ENCODE measurements at places on chromosomes 11 and 22. TPM values are rescaled to one million over a fixed set of nuclear protein-coding genes. Genes with fewer than 3 reads are reported as not detected.
A peak's percentile ranks its signal among the peaks of the same experiment; 100 is the strongest.

DNA sequence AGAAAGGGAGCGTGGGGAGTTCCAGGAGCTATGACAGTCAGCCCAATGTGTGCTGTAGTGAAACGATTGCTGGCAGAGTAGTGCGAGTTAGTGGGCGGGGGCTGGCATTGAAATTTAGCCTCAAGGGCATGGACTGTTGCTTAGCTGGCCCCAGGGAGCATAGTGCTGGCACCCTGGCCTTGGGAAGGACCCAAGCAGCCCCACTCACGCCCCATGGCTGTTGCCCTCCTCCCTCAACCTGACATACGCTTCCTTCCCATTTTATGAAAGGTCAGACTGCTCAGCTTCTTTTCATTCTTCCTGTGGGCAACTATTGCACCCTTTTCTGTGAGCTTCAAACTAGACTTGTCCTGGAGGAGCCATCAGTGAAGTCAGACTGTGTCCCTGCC lies 52.0 kb upstream of the SUSD2 start:
- DNase-seq, result peak; percentile 52
- peaks cover 35% of the 10 kb centered on the region for H3K36me3 ChIP-seq
- no peaks in the 10 kb centered on the region for H3K27me3 ChIP-seq

DNA sequence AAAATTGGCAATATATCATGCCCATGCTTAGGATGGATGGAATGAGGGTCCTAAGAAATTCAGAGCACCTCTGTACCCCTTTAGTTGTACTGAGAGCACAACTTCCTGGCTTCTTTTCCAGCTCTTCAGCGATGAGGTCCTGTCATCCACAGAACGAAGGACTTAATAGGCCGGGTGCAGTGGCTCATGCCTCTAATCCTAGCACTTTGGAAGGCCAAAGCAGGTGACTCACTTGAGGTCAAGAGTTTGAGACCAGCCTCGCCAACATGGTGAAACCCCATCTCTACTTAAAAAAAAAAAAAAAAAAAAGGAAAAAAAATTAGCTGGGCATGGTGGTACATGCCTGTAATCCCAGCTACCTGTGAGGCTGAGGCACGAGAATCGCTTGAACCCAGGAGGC lies 125.3 kb upstream of the BMAL1 start:
- no peak overlapping the region for H3K4me3 ChIP-seq
- H3K27ac ChIP-seq, result no peak overlapping the region
- no peaks in the 10 kb centered on the region for H3K27me3 ChIP-seq
- H3K36me3 ChIP-seq, result no peaks in the 10 kb centered on the region

DNA sequence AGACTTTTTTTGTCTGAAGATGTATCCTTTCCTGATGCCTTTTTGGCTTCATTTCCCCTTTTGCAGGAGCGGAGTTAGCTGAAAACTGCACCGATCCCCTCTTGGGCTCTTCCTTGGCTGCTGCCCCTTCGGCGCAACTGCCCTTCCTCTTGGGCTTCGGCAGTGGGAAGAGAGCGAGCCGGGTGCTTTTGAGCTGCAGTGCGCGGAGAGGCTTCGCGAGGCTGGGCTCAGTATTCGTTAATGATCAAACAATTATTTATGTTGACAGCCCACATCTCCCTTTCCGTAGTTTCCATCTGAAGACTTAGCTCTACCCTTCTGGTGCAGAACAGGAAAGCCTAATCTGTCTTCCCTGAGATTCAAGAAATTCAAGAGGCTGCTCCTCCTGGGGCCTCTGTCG lies 170.8 kb downstream of the CSNK2A3 start:
- H3K4me3 ChIP-seq, result no peak overlapping the region
- DNase-seq, result no peak
- no peaks in the 10 kb centered on the region for H3K4me1 ChIP-seq
- no peak overlapping the region for H3K27ac ChIP-seq

DNA sequence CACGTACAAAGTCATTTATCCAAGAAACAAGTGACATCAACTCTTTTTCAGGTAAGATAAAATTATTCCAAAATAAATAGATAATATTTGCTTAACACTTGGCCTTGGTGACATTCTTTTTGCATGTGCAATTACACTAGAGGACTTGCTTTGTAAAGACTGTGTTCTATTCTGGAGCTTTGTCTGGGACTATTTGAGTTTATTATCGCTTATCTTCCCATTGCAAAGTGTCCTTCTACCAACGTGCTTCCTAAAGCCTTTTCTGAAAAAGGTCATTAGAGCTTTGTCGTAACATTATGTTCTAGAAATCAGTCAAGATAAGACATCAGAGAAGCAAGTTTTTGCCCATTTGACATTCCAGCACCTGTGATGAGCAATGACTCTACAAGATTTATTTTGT lies 78.3 kb upstream of the MYO18B start:
- H3K27ac ChIP-seq, result no peak overlapping the region
- no peak overlapping the region for H3K4me3 ChIP-seq
- H3K36me3 ChIP-seq, result no peaks in the 10 kb centered on the region
- H3K4me1 ChIP-seq, result peaks cover 38% of the 10 kb centered on the region

DNA sequence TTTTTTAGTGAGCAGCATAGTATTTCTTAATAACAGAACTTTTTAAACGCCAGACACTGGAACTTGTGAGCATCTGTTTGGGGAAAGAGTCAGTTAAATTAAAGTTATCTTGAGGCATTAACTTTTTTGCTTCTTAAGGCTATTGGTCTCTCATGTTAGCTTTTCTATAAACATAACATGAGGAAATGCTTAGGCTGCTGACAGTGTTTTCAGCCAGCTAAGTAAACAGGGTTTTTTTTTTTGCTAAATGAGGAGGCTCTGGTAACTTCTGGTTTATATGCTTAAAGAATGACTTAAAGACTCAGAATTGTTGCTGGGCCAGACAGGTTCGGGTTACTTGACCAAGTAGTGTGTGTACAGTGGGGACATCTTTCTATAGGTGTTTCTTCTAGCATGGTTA lies 95.8 kb upstream of the ALKBH3 start:
- no peaks in the 10 kb centered on the region for H3K4me1 ChIP-seq
- no peak overlapping the region for H3K27ac ChIP-seq
- no peaks in the 10 kb centered on the region for H3K36me3 ChIP-seq
- H3K27me3 ChIP-seq, result no peaks in the 10 kb centered on the region
- DNase-seq, result no peak
- H3K4me3 ChIP-seq, result no peak overlapping the region

- H3K4me3 ChIP-seq, result no peak overlapping the region
- H3K27ac ChIP-seq, result no peak overlapping the region
- H3K4me1 ChIP-seq, result peaks cover 5% of the 10 kb centered on the region
- no peaks in the 10 kb centered on the region for H3K27me3 ChIP-seq
- DNase-seq, result peak; percentile 25
- H3K36me3 ChIP-seq, result no peaks in the 10 kb centered on the region
These were observed 240.3 kb downstream of the BRD1 start for GRCh38 chr22:49587421-49587820.

- DNase-seq, result no peak
- no peaks in the 10 kb centered on the region for H3K4me1 ChIP-seq
- H3K27ac ChIP-seq, result no peak overlapping the region
- no peaks in the 10 kb centered on the region for H3K27me3 ChIP-seq
- no peak overlapping the region for H3K4me3 ChIP-seq
- H3K36me3 ChIP-seq, result no peaks in the 10 kb centered on the region
These were observed 574.8 kb downstream of the JRKL start for GRCh38 chr11:96964661-96965060.

DNA sequence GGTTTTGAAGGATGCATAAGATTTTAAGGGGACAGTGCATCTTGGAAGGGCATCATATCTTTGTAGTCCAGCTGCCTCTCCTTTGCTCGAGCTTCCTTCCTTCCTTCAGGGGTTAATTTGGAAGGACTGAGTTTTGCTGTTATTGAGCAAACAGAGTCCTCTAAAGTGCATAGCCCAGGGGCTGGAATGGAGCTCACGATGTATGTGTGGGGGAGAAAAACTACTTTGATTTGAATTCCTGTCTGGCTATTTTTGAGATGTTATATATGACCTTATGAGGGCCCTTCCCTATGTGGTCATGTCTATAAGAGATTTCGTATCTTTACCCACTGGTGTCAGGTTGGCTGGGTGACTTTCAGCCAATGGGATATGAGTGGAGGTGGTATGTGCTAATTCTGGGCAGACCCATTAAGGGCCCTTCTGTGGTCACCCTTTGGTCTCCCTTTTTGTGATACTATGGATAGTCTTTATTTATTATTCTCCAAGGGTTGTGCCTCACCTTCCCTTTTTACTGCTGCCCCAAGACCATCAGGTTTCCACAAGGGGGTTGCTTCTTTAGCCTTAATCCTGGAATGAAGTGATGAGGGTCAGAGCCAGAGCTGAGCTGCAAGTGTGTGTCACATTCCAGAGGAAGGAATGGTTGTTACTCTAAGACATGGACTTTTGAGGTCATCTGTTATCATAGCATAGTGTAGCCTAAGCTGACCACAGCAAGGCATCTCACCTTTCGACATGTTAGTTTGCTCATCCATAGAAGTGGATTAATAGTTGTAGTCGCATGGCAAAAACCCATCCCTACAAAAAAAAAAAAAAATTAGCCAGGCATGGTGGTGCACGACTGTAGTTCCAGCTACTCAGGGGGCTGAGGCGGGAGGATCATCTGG lies 54.6 kb downstream of the LRRC74B start:
- DNase-seq, result no peak
- no peak overlapping the region for H3K27ac ChIP-seq
- peaks cover 5% of the 10 kb centered on the region for H3K4me1 ChIP-seq
- H3K27me3 ChIP-seq, result peaks cover 11% of the 10 kb centered on the region
- no peak overlapping the region for H3K4me3 ChIP-seq

DNA sequence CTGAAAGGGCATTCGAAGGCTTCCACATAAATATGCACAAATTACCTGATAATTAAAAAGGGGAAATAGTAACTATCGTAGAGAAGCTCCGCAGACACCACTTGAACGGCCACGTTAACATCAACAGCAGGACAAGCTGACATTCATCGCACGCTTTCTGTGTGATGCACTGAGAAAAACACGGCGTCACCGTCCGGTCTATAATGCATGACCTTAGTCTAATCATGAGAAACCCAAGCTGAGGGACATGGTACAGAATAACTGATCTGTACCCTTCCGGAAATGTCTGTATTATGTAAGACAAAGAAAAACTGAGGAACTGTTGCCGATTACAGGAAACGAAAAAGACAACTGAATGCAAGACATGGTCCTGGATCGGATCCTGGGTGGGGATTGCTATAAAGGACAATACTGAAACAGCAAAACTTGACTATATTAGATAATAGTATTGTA lies 678 bp upstream of the RANGAP1 start:
- DNase-seq, result no peak
- peaks cover 43% of the 10 kb centered on the region for H3K4me1 ChIP-seq
- H3K27ac ChIP-seq, result peak overlapping the region; percentile 85
- peak overlapping the region; percentile 100 for H3K4me3 ChIP-seq
- no peaks in the 10 kb centered on the region for H3K27me3 ChIP-seq

DNA sequence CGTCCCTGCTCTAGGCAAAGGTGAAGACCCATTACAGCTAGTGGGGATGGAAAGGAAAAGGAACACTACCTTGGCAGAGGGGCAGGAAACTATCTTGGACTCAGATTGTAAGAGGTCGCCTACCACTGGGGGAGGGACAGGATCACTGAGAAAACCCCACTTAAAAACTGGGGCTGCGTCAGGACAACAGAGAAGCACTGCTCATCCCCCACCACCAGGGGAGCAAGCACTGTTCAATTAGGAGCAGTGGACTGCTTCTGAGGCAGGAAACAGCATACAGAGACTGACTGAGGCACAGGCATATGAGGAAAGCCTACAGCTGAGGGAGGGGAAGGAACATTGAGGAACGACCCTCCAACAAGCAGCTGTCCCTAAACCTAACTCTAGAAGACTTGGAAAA lies 20.8 kb upstream of the DLAT start:
- H3K4me3 ChIP-seq, result no peak overlapping the region
- H3K27ac ChIP-seq, result no peak overlapping the region
- peaks cover 37% of the 10 kb centered on the region for H3K36me3 ChIP-seq
- no peaks in the 10 kb centered on the region for H3K4me1 ChIP-seq
- DNase-seq, result no peak

- H3K27ac ChIP-seq, result no peak overlapping the region
- DNase-seq, result no peak
- no peaks in the 10 kb centered on the region for H3K36me3 ChIP-seq
- H3K4me1 ChIP-seq, result no peaks in the 10 kb centered on the region
These were observed 21.3 kb downstream of the IFITM10 start for GRCh38 chr11:1728931-1729691.

DNA sequence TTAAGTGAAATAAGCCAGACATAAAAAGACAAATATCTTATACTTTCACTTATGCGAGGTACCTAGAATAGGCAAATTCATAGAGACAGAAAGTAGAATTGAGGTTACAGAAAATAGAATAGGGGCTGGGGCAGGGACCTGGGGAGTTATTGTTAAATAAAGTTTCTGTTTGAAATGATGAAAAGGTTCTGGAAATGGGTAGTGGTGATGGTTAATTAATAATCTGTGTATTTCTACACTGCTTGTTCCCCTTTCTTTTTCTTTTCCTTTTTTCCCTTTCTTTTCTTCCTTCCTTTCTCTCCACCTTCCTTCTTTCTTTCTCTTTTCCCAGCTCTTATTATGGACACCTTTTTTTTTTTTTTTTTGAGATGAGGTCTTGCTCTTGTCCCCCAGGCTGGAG lies 2.8 kb downstream of the NAALADL1 start:
- H3K4me3 ChIP-seq, result no peak overlapping the region
- H3K4me1 ChIP-seq, result no peaks in the 10 kb centered on the region
- no peak for DNase-seq
- H3K36me3 ChIP-seq, result no peaks in the 10 kb centered on the region
- no peak overlapping the region for H3K27ac ChIP-seq

- H3K27me3 ChIP-seq, result no peaks in the 10 kb centered on the region
- H3K4me1 ChIP-seq, result peaks cover 6% of the 10 kb centered on the region
- H3K4me3 ChIP-seq, result no peak overlapping the region
- DNase-seq, result no peak
- no peak overlapping the region for H3K27ac ChIP-seq
These were observed 220.7 kb upstream of the SESN3 start for GRCh38 chr11:95451682-95452081.

GRCh38 chr11:12973528-12974181 lies 35.5 kb upstream of the RASSF10 start:
- no peak overlapping the region for H3K4me3 ChIP-seq
- H3K27me3 ChIP-seq, result no peaks in the 10 kb centered on the region
- no peak overlapping the region for H3K27ac ChIP-seq
- H3K4me1 ChIP-seq, result no peaks in the 10 kb centered on the region

DNA sequence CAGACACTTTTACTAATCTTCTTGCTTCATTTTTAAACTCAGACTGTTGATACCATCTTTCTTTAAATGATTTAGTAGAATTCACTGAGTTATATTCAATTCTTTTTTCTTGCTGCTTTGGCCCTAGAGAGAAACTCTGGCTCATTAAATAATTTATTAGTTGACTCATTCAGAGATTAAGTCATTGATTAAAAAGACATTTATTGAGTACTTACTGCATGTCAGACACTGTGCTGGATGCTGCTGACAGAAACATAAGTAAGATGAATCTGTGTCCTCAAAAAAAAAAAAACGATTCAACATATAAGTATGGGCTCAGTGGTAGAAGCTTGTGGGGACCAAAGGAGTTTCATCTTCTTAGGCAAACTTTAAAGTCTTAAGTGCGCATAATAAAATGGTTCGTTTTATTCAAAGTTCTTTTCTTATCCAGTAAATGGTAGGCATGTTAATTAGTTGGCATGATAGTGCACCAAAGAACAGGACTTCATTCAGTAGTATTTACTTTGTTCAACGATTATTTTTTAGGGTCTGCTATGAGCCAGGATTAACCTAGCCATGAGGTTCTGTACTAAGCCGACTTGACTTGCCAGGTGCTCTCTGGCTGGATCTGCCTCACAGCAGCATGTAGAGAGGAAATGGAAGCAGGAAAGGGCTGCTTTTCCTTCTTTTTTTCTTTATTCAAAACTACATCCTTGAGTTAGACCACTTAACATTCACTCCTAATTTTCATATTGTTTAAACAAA lies 281.0 kb upstream of the CTSC start:
- H3K27ac ChIP-seq, result no peak overlapping the region
- H3K4me3 ChIP-seq, result no peak overlapping the region

Gene NARS2
- total RNA-seq, result 15.6 TPM

Gene LINC01488
- not detected for total RNA-seq

Gene NUP160
- 43.3 TPM for total RNA-seq

Gene KRTAP5-8
- total RNA-seq, result not detected

Gene SHISAL1
- 0.32 TPM for total RNA-seq

Gene MYO7A
- total RNA-seq, result 5.5 TPM

Gene RIBC2
- 2.6 TPM for total RNA-seq

Data from lower lobe of right lung (tissue), 2 donors.